ENCODE measurements at places on chromosomes 5 and 9.

DNA sequence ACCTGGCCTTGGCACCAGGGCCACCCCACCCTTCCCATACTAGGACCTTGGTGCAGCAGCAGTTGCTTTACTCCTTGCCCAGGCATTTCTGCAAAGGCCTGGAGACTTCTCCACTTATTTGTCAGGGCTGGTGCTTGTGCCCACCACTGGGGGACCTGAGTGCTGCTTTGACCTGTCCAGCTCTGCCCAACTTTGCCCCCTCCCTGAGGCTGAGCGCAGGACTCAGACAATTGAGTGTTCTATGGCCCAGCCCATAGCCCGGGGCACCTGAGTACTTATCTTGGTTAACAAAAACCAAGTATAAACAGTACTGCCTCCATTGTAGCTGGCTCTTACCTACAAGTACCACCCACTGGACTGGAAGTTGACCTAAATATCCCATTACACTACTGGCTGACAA lies 406.1 kb upstream of the CHD1 start:
- DNase-seq: no peak

DNA sequence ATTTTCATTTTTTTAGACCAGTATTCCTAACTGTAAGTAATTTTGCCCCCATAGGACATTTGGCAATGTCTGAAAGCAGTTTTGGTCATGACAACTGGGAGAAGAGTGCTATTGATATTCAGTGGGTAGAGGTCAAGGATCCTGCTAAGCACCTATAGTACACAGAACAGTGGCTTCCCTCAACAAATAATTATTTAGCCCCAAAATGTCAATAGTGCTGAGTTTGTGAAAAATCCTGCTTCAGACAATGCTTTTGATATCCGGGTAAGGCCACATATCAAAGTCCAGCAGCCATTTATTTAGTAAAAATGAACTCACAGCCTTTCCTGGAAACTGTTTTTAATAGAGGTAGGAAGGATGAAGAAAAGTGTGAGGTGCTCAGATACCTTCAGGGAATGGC lies 8.1 kb upstream of the TARS1 start:
- no peak for DNase-seq

DNA sequence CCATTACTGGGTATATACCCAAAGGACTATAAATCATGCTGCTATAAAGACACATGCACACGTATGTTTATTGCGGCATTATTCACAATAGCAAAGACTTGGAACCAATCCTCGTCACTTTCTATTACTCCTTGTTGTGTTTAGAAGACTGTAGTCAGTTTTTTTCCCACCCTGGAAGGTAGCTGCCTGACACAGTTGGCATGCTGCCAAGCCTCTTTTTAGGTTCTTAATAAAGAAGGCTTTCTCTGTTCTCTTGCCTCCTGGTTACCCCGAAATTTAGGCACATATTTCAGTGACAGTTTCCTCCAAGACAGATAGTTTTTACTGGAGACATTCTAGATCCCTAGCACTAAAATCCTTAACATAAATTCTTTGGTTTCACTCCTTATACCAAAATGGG lies 205.4 kb upstream of the PCSK5 start:
- no peak for DNase-seq

- no peak for DNase-seq
These were observed 24.9 kb upstream of the SLCO6A1 start for GRCh38 chr5:102523541-102524175.

- no peak for DNase-seq
These were observed 106.6 kb downstream of the PDE8B start for GRCh38 chr5:77316871-77317661.

- DNase-seq: no peak
These were observed 1.6 kb upstream of the PRDM6 start for GRCh38 chr5:123087173-123088030.

GRCh38 chr5:127863161-127863560 lies 160.0 kb downstream of the CCDC192 start:
- no peak for DNase-seq

GRCh38 chr9:89274838-89275237 lies 36.2 kb upstream of the CKS2 start:
- DNase-seq: no peak

- DNase-seq: no peak
These were observed 25.1 kb downstream of the NANS start for GRCh38 chr9:98081477-98082219.

DNA sequence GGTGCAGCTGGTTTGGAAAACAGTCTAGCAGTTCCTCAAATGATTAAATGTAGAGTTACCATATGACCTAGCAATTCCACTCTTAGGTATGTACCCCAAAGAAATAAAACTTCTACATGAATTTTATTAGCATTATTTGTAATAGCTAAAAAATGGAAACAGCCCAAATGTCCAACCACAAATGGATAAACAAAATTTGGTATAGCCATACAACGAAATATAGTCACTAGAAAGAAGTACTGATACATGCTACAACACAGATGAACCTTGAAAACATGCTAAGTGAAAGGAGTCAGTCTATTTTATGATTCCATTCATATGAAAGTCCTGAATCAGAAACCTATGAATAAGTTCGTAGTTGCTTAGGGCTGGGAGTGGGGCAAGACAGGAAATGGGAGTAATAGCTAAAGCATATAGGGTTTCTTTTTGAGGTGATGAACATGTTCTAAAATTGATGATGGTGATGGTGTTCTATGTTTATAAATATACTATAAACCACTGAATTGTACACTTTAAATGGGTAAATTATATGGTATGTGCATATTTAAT lies 6.3 kb downstream of the GDF9 start:
- DNase-seq: no peak

DNA sequence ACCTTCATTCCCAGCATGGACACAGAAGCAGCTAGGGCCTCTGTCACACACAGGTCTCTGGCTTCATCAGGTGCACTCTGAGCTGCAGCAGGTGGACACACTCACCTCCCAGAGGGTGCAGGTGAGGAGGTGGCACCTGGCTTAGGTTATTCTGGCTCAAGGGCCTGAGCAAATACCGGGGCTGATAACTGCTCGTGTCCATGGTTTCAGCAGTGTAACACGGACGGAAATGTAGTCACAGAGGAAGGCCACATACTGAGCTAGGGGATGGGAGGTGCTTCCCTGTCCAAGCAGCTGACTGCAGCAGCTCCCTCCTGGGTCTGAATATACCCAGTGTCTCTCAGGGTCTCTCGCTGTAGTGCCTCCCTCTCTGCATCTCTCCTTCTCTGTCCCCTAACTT lies 5.7 kb downstream of the PHF2 start:
- no peak for DNase-seq

DNA sequence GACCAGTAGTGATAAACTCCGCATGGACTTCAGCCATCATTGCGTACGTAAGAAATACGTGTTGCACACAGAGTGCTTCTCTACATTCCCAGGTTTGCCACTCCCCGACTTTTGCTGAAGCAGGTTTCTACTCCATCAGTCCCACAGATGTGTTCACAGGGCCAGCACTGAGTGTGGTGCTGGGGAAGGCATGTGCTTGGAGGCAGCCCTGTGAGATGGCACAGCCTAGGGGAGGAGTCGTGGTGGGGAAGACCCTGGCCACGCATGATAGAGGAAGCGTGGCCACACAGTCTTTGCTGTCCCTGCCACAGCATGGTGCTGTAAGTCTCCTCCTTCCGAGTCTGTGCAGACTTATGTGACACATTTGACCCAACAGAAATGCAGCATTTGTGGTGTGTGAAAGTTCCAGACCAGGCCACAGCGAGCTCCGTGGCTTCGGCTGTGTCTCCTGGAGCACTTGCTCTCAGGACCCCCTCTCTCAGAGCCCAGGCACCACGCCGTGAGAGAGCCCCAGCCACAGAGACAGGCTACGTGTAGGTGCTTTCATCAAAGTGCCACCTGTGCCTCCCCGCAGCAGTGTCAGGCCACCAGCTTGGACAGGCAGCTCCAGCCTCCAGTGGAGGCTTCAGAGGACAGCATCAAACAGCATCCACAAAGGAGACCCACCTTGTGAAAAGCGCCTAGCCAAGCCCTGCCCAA lies 197.8 kb downstream of the AUH start:
- no peak for DNase-seq

DNA sequence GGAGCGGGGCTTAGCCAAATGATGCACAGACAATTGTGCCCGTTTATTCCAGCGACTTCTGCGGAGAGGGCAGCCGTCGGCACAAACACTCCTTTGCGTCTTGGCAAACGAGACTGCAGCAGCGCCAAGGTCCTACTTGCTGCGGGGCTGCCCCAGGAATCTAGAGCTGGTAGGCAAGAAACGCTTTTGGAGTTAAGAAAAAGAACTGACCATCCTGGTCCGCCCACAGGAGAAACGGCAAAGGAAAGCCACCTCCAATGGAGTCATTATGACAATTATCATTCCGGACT lies 2.3 kb downstream of the RXFP3 start:
- no peak for DNase-seq

DNA sequence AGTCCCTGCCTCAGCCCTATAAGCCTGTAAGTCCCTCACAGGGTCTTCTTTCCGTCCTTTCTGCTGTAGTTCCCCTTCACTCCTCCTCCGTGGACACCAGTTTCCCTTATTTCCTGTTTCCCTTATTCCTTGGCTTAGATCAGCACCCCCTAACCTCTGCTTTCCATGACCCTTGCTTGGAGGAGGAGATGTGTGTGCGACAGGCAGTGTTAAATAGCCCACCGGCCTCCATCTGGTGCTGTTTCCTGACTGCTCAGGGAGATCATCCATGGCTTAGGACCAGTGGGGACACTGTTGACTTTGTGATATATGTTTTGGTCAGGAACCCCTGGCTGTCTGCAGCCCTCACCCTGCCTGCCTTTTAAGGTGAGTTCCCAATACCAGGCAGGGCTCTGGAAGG lies 34.1 kb upstream of the PSD2 start:
- DNase-seq: no peak

GRCh38 chr5:151288180-151288579 lies 15.4 kb downstream of the SLC36A3 start:
- DNase-seq: no peak

- DNase-seq: no peak
These were observed 17.2 kb downstream of the RNF14 start for GRCh38 chr5:141986072-141986471.

DNA sequence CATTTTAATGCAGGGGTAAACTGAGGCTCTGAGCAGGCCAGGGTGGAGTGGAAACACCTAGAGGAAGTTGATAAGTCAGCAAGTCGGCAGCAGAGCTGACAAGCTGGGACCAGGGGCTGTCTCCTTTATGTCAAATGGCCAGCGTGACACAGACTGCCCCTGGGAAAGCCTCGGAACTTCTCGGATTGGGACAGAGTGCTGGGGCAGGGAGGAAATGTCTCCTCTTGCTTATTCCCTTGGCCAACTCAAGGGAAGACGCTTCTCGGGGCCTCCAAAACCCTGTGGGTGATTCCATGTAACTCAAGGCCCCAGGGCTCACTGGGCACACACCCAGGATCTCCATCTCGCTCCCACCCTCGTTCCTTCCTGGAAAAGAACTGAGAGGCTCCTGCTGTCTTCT lies 25.4 kb upstream of the ANXA6 start:
- no peak for DNase-seq

GRCh38 chr9:95724253-95724991 lies 151.1 kb upstream of the ERCC6L2 start:
- DNase-seq: peak; percentile 78

DNA sequence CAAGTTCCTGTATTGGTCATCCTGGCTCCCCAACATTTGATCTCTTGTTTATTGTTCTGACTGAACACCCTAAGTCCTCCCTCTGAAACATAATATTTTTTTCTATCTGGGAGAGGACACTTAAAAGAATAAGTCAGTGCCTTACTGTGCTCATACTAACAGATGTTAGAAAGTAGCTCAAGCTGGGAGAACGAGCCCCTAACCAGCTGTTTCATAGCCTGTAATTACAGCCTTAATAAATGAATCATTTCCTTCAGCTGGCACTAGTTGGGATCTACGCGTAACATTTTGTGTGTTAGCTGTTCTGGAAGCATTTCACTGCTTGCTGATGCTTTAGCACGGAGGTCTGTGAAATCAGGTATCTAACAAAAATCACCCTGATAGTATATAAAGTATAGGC lies 345.9 kb upstream of the RIOK2 start:
- no peak for DNase-seq

GRCh38 chr9:98288881-98289280 lies 33.4 kb upstream of the TBC1D2 start:
- no peak for DNase-seq

DNA sequence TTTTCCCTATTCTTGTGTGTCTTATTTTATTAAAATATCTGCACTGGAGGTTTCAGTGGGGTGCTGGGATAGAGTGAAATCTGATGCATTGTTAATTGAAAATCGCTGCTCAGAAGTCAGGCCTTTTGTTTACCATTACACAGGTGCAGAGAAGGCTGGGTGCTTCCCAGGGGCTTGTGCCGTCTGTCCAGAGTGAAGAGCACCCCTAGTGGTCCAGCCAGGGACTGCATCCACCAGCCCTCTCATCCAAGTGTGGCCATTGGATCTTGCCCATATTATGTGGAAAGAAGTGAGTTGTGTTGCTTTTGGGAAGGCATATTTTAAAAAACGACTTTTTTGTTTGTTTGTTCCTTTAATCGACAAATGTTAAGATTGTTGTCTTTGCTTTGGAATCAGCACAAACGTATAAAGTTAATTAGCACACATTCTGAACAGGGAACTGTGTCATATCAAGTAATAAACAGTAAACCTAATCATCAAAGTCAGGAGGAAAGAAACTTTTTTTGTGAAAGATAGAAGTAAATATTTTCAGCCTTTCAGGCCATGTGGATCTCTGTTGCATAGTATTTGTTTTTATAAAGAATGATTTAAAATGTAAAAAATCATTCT lies 315.6 kb downstream of the MTRR start:
- no peak for DNase-seq

- no peak for DNase-seq
These were observed 65.5 kb downstream of the INSYN2B start for GRCh38 chr5:169914766-169915165.

- DNase-seq: no peak
These were observed 20.8 kb downstream of the IFNB1 start for GRCh38 chr9:21056931-21057330.

- DNase-seq: no peak
These were observed 5.4 kb upstream of the CNTRL start for GRCh38 chr9:121069396-121069795.

DNA sequence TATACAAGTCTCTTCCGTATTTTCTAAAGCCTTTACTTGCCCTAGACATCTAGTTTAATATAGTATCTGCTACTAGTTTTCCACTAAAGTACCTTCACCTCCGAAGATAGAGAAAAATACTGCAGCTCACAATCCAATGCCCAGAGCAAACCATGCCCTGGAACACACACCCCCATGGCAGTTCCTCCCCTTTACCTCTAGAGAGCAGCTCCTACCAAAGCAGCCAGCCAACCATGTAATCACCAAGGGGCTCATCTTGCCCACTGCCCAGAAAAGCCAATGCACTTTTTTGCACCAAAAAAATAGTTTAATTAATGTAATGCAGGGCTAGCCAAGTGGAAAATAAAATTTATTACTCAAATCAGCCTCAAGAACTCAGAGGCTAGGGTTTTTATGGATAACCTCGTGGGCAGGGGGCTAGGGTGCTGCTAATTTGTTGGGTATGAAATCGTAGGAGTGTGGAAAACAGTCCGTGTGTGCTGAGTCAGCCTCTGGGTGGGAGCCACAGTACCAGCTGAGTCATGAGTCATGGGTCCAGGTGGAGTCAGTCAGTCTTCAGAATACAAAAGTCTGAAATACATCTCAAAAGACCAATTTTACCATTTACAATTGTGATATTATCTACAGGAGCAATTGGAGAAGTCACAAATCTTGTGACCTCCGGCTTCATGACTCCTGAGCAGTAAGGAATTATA lies 120.1 kb upstream of the ACO1 start:
- DNase-seq: no peak

Measured in activated T-helper 2 cell treated with anti-CD3 and anti-CD28 coated beads, Interferon-gamma antibody, Interleukin-2, Interleukin-4, amounts not matched to agents 10 μg/mL and 5 μg/mL and 100 μg/mL, durations not matched to agents 14 hours and 24 hours and 36 hours (primary cell).